ENCODE measurements at places on chromosomes 2 and 18.
A peak's percentile ranks its signal among the peaks of the same experiment; 100 is the strongest.

GRCh38 chr18:50330176-50330575 is 42.7 kb upstream of the CXXC1 start:
- no peak for DNase-seq

GRCh38 chr18:33372442-33372841 is 68.1 kb downstream of the CCDC178 start:
- DNase-seq, result no peak

- DNase-seq, result no peak
Observed at GRCh38 chr18:50527636-50528307, 32.1 kb upstream of the MAPK4 start.

DNA sequence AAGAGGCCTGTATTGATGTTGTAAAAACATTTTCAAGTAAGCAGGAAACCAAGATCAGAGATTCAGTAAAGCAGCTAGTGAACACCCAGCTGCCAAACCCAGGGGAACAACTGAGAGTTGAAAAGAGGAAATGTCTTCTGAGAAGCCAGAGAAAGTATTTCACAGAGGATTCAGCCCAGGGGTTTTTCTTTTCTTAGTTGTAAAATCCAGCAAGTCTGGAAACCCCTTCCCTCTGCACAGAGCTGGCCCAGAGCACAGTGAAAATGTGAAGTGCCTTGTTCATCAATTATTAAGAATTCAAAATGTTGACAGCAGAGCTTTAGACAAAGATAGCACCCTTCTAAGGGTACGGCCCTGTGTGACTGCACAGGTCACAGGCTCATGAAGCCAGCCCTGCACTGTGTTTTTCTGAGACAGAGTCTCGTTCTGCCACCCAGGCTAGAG is 28.4 kb downstream of the AFF3 start:
- DNase-seq, result peak; percentile 37

DNA sequence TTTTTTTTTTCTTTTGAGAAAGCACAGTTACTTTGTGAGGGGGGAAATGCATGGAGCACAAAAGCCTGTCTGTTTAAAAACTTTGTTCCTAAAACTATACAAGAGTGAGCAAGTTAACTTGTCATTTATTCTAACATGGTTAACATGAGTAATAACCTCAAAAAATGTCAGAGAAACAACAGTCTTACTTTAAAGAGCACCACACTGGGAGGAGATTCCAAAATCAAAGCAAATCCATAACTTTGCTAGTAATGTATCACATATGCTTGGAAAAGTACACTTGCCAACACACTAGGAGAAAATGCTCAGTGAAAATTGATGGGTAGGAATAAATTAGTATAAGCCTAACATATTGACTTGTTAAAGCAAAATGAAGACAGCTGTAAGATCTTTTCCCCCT is 157.1 kb downstream of the PRPF40A start:
- no peak for DNase-seq
